ENCODE measurements at places on chromosomes 6 and 20.

- no peak for DNase-seq
Measured at GRCh38 chr6:170223718-170224693, 66.9 kb downstream of the DLL1 start.

DNA sequence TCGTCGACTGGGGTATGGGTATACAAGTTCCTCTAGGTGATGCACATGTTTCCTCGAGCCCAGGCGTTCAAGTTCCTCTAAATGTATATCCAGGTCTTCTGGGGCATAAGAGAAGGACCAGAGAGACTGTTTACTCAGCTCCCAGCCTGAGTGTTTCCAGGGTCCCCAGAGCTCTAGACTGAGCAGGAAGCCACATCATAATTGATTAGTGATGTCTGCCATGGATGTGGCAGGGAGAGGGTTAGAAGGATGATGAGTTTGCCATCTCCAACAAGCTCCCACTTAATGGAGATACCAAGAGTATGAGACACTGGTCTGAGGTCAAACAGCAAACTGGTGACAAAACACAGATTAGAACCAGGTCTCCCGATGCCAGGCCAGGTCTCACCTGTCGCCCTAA, 74.8 kb downstream of the PREX1 start:
- DNase-seq: no peak

DNA sequence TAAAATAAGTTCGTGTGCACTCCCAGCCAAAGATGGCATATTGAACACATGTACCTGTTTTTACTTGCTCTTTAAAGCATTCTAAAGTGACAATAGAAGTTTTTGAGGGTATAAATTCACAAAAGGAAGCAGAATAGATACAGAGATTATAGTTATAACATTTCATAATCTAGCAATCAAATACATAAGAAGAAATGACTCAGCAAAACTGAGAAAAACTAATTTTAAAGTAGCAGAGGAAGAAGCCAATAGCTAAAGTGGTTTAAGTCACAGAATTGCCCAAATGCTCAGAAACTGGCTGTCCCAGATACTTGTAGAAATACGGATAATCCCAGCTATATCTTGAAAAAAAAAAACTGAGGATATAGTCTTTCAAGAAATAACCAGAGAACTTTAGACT, 49.2 kb upstream of the TBC1D32 start:
- DNase-seq: no peak

DNA sequence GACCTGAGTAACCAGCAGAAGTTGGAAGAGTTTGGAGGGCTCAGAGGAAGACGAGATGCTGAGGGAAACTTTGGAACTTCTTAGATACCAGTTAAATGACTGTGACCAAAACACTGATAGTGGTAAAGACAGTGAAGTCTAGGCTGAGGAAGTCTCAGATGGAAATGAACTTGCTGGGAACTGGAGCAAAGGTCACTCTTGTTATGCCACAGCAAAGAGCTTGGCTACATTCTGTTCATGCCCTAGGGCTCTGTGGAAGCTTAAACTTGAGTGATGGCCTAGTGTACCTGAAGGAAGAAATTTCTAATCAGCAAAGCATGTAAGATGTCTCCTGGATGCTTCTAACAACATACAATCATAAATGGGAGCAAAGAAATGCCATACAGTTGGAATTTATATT, 24.7 kb downstream of the WDR27 start:
- DNase-seq: no peak

DNA sequence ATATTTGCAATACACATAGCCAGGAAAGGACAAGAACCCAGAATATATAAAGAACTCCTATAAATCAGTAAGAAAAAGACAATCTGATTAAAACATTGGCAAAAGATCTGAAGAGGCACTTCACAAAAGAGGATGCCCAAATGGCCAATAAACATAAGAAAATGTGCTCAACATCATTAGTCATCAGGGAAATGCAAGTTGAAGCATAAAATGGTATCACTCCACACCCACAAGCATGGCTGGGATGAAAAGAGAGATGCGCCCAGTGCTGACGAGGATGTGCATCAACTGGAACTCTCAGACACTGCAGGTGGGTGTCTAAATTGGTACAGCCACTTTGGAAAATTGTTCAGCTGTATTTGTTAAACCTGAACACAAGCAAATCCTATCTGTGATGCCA, 42.4 kb upstream of the MLN start:
- DNase-seq: no peak

- no peak for DNase-seq
Measured at GRCh38 chr6:84282550-84282949, 55.1 kb upstream of the CEP162 start.

DNA sequence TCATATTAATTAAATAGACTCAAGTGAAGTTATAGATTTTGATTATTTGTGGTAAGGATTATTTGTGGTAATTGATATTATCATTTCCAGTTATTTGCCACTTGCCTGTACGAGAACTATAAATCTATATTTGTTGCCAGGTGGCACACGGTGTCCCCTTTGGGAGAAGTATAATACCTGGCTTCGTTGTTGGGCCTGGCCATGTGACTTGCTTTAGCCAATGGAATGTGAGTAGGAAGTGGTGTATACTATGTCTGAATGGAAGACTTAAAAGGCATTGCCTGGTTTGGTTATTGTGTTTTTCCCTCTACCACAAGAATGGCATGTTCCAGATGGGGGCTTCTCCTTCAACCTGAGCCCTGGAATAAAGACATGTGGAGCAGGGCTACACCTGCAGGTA, 228.1 kb downstream of the CDC5L start:
- DNase-seq: no peak

DNA sequence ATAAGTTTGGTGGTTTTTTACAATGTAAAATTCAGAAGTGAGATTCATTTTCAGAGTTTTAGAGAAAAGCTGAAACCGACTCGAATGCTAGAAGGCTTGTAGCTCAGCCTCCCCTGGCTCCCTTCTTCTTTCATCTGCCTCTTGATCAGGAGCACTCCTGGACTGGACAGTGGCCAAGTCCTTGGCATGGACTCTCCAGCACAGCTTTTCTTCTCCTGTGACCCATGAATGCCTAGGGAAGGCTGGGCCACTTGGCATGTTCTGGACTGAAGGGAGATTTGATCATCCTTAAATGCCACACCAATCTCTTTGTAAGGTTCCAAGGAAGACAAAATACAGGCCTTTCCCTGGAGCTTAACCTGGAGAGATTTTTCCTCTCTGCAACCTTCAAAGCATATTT, 384.0 kb upstream of the SASH1 start:
- DNase-seq: no peak

GRCh38 chr6:170127151-170127550, 163.7 kb downstream of the DLL1 start:
- DNase-seq: no peak

- DNase-seq: no peak
Measured at GRCh38 chr6:25042036-25042521, 106.3 kb upstream of the RIPOR2 start.

- no peak for DNase-seq
Measured at GRCh38 chr6:31765910-31766794, 3.7 kb downstream of the SAPCD1 start.

- no peak for DNase-seq
Measured at GRCh38 chr6:63259153-63259552, 47.9 kb downstream of the FKBP1C start.

GRCh38 chr20:36234771-36235320, 1.4 kb upstream of the AAR2 start:
- no peak for DNase-seq

- no peak for DNase-seq
Measured at GRCh38 chr6:31634131-31634530, 13.6 kb downstream of the PRRC2A start.

DNA sequence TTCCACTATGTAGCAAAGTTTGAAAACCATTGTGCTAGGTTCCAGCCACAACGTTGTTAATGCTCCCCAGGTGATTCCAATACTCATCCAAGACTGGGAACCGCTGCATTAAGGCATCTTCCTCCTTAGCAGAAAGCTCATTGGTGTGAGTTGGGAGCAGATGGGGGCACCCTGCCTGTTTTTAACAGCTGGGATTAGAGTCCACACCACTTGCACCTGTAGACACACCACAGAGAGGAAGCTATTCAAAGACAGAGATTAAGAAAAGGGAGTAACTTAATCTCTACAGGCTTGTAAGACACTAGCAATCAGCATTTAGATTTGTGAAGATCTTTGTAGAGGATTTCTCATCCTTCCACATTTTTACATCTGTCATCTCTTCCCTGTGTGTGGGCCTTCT, 333.9 kb upstream of the SOX4 start:
- DNase-seq: no peak

GRCh38 chr6:3230900-3231246, 3.4 kb upstream of the TUBB2B start:
- peak; percentile 46 for DNase-seq

DNA sequence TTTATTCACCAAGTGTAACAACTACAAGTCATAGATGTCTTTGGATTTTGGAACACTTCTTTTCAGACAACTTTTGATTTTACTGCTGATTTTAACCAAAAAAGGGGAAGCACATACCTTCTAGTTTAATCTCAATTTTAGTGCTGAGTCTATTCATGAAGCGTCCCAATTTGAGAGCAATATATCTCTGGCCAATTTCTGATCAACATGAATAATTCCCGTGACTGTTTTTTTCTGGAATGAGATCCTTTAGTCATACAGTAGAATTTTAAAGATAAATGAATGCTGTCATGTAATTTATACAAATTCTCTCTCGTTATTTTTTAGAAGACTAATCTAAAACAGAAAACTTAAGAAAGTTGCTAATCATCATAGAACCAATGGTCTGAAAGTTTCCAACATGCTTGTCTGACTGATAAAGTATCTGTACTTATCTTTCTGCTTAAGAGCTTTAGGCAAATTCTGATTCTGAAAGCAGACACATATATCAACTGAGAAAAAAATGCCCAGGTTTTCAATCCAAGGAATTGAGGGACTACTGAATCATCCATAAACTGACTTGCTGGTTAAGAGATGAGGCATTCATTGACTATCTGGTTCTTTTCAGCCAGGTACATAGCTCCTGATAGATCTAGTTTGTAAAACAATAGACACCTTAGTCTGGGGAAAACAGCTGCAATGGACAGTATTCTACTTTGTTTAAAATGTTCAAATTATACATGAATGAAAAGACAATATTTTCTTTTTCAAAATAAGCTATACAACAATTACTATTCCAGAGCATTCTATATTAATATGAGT, 657.5 kb downstream of the RFPL4B start:
- no peak for DNase-seq

All from choroid plexus epithelial cell (primary cell).